SJSA1 (cell line): ENCODE measurements at places on chromosomes 2 and 18.

DNA sequence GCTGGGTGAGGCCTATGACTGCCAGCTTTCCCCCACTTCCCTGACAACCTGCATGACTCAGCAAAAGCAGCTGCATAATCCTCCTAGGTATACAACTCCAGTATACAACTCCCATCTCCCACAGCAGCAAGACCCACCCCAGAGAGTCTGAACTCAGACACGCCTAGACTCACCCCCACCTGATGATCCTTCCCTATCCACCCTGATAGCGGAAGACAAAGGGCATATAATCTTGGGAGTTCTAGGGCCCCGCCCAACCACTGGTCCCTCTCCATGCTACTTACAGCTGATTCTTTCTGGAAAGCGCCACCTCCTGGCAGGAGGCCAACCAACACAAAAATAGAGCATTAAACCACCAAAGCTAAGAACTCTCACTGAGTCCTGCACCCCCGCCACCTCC, 296.5 kb downstream of the DCC start:
- no peak for DNase-seq

- no peak for DNase-seq
These were observed 5.0 kb downstream of the EVX2 start for GRCh38 chr2:176078541-176079284.

DNA sequence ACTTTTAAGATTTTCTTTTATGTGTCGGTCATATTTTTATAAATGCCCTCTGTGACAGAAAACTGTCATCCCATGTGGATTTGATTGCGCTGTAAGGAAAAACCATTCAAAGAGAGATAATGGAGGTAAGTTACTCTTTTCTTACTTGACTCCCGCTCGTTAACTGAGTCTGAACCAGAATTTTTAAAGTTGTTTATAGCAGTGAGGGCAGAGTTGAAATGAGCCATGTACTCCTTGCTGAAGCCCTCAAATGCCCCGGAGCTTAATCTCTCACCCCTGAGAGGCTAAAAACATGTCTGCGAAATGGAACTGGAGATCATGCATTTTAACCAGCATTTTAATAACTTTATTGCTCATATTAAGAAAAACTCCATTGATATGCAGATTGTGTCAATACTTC, 320.0 kb upstream of the SOX11 start:
- no peak for DNase-seq

GRCh38 chr18:57446322-57446721, 11.1 kb downstream of the ONECUT2 start:
- DNase-seq = no peak
